ENCODE measurements at places on chromosomes 7 and 10.
A peak's percentile ranks its signal among the peaks of the same experiment; 100 is the strongest.

DNA sequence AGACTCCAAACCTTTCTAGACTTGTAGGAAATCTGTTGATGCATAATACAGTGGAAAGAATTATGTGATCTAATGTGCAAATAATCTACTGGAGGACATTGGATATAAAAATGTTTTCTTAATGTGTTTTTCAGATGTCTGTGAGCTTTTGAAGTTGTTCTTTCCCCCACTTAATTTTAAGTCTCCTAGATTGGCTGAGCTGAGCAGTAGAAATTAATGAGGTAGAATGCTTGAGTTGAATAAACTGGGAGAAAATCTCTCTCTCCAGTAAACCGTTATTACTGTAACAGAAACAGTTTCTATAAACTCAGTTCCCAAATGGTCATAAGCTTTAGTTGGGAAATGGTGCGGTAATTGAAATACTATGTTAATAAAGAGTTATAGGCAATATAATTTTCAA is 15.7 kb downstream of the CSGALNACT2 start:
- no peak overlapping the region for H3K4me3 ChIP-seq
- no peak overlapping the region for H3K27ac ChIP-seq
- H3K36me3 ChIP-seq, result no peaks in the 10 kb centered on the region
- no peaks in the 10 kb centered on the region for H3K4me1 ChIP-seq

DNA sequence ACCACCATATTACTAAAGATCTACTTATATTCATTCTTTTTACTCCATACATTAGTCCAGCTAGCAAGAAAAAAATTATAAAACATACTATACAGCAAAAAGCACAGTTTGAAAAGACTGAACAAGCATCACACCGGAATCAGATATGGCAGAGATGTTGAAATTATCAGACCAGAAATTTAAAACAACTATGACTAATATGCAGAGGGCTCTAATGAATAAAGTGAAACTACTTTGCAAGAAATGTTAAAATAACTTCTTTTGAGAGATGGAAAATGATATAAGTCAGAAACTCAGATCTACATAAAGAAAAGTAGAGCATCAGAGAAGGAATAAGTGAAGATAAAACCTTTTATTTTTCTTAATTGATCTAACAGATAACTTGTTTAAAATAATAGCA is 50.9 kb downstream of the SGCE start:
- H3K27ac ChIP-seq, result no peak overlapping the region
- H3K4me3 ChIP-seq, result no peak overlapping the region
- H3K27me3 ChIP-seq, result no peaks in the 10 kb centered on the region
- H3K4me1 ChIP-seq, result no peaks in the 10 kb centered on the region
- no peak for DNase-seq
- H3K36me3 ChIP-seq, result peaks cover 3% of the 10 kb centered on the region

GRCh38 chr7:102044984-102045673 is 227.7 kb downstream of the CUX1 start:
- H3K4me1 ChIP-seq, result peaks cover 6% of the 10 kb centered on the region
- H3K4me3 ChIP-seq, result peak overlapping the region; percentile 45
- DNase-seq, result peak; percentile 77
- H3K36me3 ChIP-seq, result no peaks in the 10 kb centered on the region
- peak overlapping the region; percentile 1 for H3K27ac ChIP-seq

DNA sequence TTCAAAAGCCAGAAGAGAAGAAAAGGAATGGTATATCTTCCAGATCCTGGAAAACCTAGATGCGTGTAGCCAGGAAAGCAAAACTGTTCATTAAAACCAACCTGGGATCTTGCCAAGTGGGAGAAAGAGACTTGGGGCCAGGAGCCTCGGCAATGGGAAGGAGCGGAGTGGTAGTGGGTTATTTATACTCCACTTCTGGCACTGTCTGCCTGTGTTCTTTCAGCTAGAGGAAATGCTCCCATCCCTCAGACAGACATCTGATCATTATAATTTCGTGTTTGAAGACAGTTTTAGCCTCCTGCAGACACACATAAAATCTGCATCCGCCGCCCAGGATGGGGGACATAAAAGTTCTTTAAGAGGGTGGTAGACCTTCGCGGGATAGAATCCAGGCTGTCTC is 421.6 kb downstream of the RPS24 start:
- DNase-seq, result no peak
- 0 out of 2 replicates have a peak, but pooled peaks cover 7% of the 10 kb centered on the region for H3K4me1 ChIP-seq
- H3K4me3 ChIP-seq, result no peak overlapping the region
- H3K36me3 ChIP-seq, result no peaks in the 10 kb centered on the region
- no peak overlapping the region for H3K27ac ChIP-seq
- no peaks in the 10 kb centered on the region for H3K27me3 ChIP-seq

GRCh38 chr10:6211671-6212635 is 9.2 kb downstream of the PFKFB3 start:
- H3K4me3 ChIP-seq, result no peak overlapping the region
- no peak overlapping the region for H3K27ac ChIP-seq
- DNase-seq, result no peak
- no peaks in the 10 kb centered on the region for H3K27me3 ChIP-seq
- H3K4me1 ChIP-seq, result no peaks in the 10 kb centered on the region

DNA sequence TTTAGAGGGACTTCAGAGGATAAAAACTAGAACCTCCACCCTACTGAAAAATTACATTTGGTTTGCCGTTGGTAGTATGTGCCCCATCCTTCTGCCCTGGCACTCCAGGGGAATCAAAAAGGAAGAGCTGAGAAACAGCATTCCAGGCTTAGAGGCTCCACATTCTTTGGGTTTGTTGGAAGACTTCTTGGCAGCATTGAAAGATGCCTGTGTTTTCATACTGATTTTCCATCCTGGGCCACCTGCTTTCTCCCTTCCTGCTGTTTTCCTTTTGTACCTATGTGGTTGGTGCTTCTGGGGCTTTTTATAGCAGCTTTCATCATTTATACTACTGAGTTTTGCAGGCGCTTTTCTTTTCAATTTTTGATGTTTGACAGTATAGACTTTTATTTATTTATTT is 61.7 kb downstream of the AUTS2 start:
- DNase-seq, result peak; percentile 50
- peak overlapping the region; percentile 36 for H3K27ac ChIP-seq
- no peaks in the 10 kb centered on the region for H3K27me3 ChIP-seq
- H3K36me3 ChIP-seq, result no peaks in the 10 kb centered on the region

DNA sequence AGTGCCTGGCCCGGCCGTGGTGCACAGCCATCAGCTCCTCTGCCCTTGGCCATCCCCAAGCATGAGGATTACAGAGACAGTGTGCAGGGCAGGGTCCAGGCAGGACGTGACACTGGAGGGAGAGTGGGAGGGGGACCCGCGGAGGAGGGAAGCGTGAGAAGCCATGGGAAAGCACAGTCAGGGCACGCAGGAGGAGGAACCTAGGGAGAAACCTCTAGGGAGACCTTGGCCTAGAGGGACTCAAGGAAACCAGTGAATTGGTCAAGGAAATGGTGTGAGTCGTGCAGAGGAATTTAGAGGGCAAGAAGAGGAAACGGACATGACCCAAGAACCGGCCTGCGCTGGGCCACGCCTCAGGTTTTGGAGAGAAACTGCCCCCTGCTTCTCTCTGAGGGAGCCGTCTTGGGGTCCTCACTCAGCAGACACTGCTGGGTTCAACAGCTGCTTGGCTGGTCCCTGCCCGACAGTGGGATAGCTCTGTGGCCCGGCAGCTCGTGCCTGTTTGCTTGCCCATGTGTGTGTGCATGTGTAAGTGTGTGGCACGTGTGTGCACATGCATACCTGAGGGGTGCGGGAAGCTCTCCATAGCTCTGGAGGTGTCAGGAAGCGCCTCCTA is 3.2 kb downstream of the OPN4 start:
- H3K27me3 ChIP-seq, result no peaks in the 10 kb centered on the region
- H3K4me1 ChIP-seq, result peaks cover 6% of the 10 kb centered on the region
- no peak overlapping the region for H3K27ac ChIP-seq
- H3K4me3 ChIP-seq, result no peak overlapping the region
- no peak for DNase-seq

DNA sequence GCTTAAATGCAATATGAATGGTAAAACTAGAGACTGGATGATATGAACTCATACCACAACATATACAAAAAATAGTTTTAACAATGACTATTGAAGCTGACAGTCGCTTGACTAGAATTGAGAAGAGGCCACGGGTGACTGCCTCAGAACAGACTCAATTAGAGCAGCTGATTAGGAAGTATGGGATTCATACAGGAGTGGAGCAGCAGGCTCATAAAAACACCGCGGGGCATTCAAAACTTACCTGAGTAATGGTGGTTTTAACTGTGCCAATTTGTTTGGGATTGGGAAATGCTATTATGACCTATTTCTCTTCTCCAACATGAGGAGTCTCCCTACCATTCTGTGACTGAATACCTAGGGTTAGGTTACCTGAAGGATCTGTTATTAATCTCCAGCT is 2.1 kb downstream of the CADPS2 start:
- no peak overlapping the region for H3K27ac ChIP-seq
- no peak for DNase-seq
- no peaks in the 10 kb centered on the region for H3K4me1 ChIP-seq
- H3K4me3 ChIP-seq, result no peak overlapping the region

- no peaks in the 10 kb centered on the region for H3K27me3 ChIP-seq
- peak; percentile 97 for DNase-seq
- H3K27ac ChIP-seq, result peak overlapping the region; percentile 99
These were observed 1.5 kb upstream of the KAZALD1 start for GRCh38 chr10:101060036-101060950.

GRCh38 chr10:132810807-132811700 is 25.1 kb upstream of the NKX6-2 start:
- no peak overlapping the region for H3K27ac ChIP-seq
- no peaks in the 10 kb centered on the region for H3K27me3 ChIP-seq

DNA sequence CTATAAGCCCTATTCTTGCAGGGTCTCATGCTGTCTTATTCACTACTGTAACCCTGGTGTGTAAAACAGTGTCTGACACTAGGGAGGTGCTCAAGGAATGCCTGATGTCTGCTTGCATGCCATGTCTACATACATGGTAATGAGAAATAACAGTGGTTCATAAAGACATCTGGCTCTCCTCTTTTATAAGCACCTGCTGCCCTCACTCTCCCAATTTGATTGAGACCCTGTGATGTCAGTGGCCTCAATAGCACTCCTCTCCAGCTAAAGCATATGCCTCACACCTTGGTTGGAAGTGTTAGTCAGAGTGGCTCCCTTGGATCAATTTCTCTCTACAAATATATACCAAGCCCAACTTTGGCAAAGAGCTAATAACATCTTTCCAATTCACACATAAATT is 30.6 kb downstream of the ANK3 start:
- H3K27me3 ChIP-seq, result no peaks in the 10 kb centered on the region
- H3K27ac ChIP-seq, result no peak overlapping the region
- no peaks in the 10 kb centered on the region for H3K36me3 ChIP-seq
- DNase-seq, result no peak
